ENCODE measurements at places on chromosomes 7 and 10.

- no peak for DNase-seq
Observed at GRCh38 chr10:15485684-15486316, 114.7 kb upstream of the FAM171A1 start.

DNA sequence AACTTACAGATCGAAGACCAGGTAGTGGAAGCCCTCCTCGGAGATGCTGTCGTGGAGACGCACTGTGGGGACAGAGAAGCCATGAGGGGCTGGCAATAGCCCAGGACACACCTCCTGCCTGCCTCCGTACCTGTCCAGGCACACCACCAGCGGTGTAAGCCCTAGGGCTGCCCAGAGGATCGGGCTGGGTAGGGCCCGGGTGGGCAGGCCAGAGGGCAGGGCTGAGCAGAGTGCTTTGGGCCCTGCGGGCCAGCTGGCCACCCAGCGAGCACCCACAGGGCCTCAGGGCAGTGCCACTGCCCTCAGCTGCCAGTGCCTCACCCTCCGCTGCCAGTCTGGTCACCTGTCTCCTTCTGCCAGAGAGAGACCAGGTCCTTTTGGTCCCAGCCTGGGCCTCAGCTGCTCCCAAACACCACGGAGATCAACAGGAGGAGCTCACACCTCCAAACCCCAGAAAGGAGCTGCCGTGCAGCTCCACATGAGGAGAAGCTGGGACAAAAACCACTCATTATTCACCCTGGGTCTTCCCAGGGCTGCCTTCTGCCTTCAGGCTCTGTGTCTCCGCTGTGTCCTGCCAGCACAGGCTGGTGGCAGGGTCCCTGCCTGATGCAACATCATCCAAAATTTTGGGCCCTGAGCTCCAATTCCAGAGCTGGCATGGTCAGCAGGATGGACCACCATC is 58.2 kb downstream of the YKT6 start:
- DNase-seq: peak; percentile 48

- DNase-seq: no peak
Observed at GRCh38 chr10:128310971-128311658, 184.9 kb upstream of the MKI67 start.

DNA sequence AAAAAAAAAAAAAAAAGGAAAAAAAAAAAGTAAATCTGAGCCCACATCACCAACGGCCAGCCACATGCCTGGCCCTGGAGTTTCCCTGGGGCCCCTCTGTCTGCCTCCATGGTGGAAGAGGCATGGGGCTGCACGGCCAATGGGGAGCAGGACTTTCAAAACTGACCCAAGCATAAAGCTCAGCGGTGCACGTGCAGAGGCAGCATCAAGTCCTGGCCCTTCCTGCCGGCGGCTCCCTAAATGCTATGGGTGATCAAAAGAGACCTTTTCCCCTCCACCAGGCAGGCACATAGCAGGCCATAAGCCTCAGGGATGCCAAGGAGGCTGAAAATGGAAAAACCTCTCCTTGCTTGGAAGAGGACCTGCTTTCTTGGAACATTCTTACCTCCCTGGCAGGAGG is 94.3 kb downstream of the OAT start:
- no peak for DNase-seq

- no peak for DNase-seq
Observed at GRCh38 chr7:138237995-138238394, 161.7 kb downstream of the AKR1D1 start.

DNA sequence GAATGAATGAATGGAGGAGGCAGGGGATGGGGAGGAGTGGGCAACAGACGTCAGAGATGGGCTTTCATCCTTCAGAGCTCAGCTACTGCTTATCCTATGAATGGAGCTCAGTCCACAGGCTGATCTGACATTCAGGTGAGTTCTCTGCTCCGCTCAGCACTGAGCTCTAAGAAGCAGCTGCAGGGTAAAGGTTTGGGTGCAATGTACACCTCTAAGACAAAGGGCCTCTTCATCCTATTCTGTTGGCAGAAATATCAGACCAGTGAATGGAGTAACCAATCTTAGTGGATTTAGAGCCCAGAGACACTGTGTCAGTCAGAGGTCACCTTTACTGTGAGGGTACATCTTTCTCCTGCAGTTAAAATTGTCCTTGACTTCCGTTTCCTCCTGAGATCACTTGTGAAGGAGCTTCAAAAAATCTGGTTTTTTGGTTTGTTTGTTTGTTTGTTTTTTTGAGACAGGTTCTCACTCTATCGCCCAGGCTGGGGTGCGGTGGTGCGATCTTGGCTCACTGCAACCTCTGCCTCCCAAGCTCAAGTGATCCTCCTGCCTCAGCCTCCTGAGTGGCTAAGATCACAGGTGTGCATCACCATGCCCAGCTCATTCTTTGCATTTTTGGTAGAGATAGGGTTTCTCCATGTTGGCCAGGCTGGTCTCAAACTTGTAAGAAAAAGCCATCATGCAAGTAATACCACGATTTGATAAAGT is 5.1 kb upstream of the CCZ1B start:
- DNase-seq: no peak
